ENCODE measurements at places on chromosomes 7 and 10.

DNA sequence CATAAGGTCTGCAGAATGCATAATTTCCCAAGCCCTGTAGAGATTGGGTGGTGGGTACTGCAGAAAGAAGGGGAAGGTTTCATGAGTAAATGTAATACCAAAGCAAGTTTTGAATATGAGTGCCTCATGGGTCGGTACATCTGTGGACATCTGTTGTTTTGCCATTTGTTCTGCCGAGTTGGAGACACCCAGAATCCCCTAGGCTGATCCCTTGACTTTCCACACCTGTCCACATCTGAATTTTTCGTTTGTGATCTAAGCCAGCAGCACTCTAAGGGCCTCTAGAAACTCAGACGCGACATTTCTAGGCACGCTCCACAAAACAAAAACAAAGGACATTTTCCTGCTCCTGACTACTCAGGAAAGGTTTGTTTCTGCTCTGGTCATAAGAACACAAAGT, 11.7 kb upstream of the SLF2 start:
- no peak for DNase-seq

- DNase-seq: no peak
Measured at GRCh38 chr10:62748386-62748785, 56.1 kb upstream of the ADO start.

GRCh38 chr10:48523820-48524758, 80.8 kb downstream of the ARHGAP22 start:
- no peak for DNase-seq

- no peak for DNase-seq
Measured at GRCh38 chr10:93968540-93968945, 25.2 kb upstream of the PLCE1 start.

DNA sequence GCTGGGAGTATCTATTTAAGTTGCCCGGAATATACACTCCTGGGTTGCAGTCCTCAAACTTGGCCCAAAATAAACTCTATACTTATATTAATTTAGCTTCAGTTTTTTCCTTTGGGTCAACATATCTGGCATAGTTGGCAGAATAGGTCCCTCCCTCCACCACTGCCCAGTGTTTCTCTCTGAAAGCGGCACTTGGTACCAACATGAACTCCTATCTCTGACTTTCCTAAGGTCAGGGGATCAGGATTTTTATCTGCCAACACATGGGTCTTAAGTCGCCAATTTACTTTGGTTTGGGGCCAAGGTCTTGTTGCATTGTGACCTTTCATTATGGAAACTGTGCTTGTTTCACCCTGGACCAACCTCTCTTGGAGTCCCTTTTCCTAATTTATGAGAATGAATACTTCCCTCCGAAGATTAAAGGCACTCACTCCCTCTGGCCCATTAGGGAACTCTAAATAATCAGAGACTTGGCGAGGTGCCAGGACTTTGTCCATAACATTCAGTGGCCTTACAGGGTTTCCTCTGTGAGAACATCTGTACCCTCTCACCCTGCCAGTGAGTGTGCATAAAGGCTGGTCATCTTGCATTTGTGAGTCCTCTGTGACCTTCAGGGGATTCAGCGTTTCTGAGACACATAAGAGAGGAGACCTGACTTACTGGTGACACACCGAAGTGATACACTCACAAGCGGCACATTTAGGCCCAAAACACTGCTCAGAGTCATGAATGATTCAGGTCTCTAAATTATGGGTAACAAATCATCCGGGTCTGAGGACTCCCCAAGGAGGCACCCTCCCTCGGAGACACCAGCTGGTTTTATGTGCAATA, 19.7 kb upstream of the FKBP9 start:
- DNase-seq: no peak

DNA sequence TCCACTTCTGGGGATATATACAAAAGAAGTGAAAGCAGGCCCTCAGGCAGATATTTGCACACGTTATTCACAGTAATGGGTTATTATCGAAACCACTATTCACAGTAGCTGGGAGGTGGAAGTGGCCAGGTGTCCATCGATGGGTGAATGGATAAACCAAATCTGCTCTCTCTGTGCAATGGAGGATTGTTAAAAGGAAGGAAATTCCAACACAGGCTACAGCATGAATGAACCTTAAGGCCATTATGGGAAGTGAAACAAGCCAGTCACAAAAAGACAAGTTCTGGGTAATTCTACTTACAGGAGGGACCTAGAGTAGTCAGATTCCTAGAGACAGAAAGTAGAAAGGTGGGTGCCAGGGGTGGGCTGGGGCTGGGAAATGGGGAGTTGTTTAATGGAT, 48.5 kb upstream of the BHLHA15 start:
- DNase-seq: no peak

- no peak for DNase-seq
Measured at GRCh38 chr10:132186488-132187429, at the start of gene DPYSL4. Gene DPYSL4, plus strand, starts transcription at chr10:132186948. Its CDS starts 116 bp downstream, at chr10:132187064.

GRCh38 chr10:61931620-61932332, 30.3 kb downstream of the ARID5B start:
- DNase-seq: no peak

GRCh38 chr7:2522780-2523433, 3.3 kb downstream of the LFNG start:
- no peak for DNase-seq

DNA sequence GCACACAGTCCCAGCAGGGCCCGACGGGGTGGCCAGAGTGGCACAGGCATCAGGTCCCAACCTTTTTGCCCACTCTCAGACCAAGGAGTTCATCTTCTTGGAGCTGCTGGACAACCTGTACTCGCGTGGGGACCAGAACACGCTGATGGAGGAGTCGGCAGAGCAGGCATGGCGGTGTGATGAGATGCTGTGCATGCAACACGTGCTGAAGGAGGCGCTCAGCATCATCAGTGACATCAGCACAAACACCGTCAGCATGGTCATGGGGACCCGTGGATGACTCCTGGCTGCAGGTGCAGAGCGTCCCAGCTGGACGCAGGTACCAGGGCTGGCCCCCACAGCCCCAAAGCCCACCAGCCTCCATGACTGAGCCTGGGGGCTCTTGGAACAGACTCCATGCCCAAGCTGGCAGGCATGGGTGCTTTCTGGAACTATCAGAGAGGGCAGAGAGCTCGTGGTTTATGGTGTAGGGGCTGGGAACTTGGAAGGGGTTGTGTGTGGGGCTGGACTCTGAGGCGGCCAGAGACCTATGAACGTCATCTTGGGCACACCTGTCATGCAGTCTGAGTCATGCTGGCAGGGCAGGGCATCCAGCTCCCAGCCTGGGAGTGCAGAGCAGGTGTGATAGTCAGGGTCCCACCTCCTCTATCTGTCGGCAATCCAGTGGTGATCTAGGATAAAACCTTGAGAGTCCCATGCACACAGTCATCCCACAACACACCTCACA, 8.2 kb upstream of the MTPAP start:
- no peak for DNase-seq

GRCh38 chr7:70630818-70631457, 501.0 kb upstream of the GALNT17 start:
- no peak for DNase-seq

DNA sequence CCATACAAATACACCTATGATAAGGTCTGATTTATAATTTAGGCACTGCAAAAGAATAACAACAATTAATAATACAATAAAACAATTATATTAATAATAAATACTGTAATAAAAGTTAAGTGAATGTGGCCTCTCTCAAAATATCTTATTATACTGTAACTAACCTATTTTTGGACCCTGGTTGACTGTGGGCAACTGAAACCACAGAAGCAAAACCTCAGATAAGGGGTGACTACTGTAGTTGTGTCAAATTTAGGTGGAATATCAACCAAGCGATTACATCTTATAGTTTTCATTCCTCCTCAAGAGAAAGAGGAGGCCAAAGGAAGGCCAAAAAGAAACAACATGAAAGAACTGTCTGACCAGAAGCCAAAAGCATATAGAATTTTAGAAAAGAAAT, 103.9 kb downstream of the SKAP2 start:
- no peak for DNase-seq

DNA sequence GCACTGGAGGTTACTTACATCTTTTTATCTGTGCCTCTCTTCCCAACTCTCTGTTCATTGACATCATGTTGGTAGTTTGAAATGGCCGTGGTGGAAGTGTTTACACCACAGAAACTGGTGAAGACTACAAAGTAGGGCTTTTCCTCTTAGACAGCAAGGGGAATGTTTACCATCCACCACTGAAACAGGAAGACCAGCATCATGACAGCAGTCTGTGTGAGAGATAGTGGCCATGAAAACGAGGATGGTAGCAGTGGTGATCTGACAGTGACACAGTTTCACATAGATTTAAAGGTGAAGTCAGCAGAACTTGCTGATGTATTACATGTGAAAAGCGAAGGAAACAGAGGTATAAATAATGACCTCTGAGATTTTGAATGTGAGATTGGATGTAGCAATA, 115.7 kb downstream of the CCDC71L start:
- DNase-seq: no peak

- DNase-seq: no peak
Measured at GRCh38 chr10:31314256-31315150, 4.5 kb upstream of the ZEB1 start.

- no peak for DNase-seq
Measured at GRCh38 chr7:37901890-37902524, 14.6 kb downstream of the SFRP4 start.

DNA sequence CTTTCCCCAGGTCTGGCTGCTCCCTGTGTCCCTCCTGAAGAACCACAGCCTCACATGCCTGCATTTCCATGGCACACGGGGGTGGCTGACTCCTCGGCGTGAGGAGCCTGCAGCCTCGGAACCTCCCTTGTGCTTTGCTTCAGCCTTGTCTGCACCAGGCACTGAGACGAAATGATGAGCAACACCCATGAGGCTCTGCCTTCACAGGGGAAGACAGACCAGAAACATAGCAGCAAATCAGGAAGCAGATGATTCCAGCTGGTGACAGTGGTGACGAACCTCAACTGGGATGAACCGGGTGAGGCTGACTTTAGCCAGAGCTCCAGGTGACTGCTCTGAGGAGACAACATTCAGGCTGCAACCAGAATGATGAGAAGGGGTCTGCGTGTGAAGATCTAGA, 84.5 kb upstream of the SMNDC1 start:
- no peak for DNase-seq

- no peak for DNase-seq
Measured at GRCh38 chr10:17523246-17523753, 68.9 kb upstream of the ST8SIA6 start.

DNA sequence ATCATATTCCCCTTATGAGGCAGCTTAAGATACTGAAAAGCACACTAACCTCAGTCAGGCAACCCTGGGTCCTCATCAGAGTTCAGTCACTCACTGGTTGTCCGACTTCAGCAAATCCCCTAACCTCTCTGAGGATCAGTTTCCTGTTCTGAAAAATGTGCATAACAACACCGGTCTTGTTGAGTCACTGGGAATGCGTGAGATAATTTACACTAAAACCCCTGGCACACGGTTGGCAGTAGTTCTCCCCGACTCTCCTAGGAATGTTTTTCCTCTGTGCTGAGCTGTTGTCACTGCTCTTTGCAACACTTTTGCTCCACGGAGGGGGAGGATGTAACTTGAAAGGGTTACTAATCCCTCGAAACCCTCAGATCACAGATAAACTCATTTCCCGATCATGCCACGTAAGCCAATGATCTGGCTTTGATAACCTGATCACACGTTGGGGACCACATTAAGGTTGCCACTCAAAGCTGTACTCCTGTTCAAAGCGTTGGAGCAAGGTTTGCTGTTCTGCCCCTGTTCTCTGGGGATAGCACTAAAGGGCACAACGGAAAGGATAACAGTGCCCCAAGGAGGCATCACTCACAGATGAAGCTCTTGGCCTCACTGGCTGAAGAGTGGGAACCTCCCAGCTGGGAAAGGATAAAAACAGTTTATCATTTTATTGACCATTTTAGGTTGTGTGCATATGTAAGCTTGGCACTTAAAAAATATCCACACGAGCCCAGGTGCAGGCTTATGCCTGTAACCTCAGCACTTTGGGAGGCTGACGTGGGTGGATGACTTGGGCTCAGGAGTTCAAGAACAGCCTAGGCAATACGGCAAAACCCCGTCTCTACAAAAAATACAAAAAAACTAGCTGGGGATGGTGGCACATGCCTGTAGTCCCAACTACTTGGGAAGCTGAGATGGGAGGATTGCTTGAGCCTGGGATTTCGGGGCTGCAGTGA, 5.0 kb upstream of the RBM17 start:
- DNase-seq: no peak

- no peak for DNase-seq
Measured at GRCh38 chr7:100346921-100347320, 11.0 kb upstream of the PILRB start.

DNA sequence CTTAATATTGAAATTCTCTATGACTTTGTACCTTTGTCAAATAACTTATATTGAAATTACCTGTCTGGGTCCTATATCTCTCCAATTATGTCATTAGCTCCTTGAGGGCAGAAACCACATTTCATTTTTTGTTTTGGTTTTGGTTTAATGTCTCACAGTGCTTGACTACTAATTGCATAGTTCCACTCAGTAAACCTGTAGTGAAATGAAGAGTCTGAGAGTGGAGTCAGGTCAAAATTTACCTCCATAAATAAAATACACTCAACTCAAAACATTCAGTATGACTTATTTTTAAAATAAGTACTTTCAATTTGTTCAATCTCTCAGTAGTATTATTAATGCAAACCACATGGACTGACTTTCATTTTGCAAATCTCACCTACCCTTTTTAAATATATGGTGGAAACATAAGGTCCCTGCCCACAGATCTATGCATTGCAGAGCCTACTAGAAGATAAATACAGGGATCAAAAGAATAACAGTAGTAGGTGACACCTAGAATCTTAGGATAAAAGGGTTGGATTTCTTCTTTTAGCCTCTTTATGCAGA, 32.5 kb downstream of the PDE1C start:
- DNase-seq: no peak

DNA sequence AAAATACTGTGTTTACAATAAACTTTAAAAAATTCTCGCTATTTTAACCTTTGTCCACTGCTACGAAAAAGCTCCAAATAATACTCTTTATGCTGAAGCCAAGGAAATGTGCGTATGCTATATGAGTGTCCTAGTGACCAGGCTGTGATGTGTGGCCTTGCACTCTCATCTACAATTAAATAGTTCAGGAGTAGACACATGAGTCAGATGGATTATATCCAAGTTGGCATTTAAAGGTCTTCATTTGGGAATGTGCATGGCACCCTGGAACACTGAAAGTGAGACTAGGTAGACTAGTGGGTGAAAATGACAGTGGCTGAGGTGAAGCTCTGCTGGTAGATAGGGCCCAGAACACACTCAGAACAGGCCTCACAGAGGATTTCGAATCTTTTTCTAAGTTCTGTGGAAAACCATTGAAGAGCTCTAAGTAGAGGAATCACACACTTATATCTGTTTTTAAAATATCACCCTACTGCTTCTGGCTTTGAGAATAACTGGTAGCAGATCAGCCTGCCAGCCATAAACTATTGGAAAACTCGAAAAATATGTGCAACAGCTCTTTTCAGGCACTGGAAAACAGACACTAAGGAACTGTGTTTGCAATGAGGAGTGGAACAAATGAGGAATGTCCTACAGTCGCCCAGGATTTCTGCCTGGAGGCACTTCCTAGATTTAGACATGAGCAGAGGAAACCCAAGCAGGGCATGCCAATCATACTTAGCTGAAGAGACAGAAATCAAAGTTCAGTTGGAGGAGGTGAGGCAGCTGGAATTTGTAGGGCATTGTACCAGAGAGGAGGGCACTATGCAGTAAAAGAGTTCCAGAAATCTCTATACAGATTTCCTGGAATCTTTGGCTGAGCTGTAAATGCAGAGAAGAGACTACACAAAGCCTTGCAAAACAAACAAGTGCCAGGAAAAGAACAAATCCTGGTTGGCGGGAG, 603.8 kb upstream of the LRRTM3 start:
- DNase-seq: no peak

GRCh38 chr7:130490888-130491804, 739 bp upstream of the MEST start:
- no peak for DNase-seq

GRCh38 chr10:21516242-21517131, 9.0 kb downstream of the SKIDA1 start:
- DNase-seq: no peak
